ENCODE measurements at places on chromosomes 2 and 18. TPM values are rescaled to one million over a fixed set of nuclear protein-coding genes. Genes with fewer than 3 reads are reported as not detected.

- H3K4me1 ChIP-seq = no peaks in the 10 kb centered on the region
- H3K27ac ChIP-seq = no peak overlapping the region
- H3K36me3 ChIP-seq = no peaks in the 10 kb centered on the region
- DNase-seq = no peak
- H3K4me3 ChIP-seq = no peak overlapping the region
Measured at GRCh38 chr2:56444339-56444738, 260.5 kb downstream of the CCDC85A start.

TXNDC2 gene
- total RNA-seq = 0.17 TPM

DNA sequence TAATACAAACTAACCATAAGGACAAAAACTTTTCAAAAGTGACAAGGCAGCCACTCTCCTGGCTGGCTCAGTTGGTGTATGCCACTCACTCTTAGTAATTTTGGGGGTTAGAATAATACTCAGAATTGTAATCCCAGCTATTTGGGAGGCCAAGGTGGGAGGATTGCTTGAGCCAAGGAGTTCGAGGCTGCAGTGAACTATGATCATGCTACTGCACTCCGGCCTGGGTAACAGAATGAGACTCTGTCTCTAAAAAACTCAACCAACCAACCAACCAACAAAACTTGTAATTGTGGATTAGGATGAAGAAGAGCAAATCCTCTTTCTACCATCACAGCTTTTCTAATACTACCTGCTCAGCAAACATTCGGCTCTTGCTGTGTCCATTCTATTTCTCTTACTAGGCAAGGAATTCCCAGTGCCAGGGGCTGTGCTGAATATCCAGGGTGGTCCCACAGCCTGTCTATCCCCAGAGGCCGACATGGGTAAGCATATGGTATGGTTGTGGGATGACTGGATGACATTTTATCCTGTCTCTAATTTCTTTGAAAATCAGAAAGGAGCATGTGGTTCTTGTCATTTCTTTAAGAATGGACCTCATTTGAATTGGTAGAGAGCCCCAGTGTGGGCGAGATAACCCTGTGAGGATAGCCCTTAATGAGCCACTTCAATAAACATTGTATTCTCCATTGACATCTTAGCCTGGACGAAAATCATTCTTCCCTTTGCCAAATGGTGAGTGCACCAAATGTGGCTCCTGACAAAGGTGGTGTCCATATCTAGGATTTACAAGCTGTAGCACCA, 220.1 kb downstream of the MYCN start:
- H3K36me3 ChIP-seq = no peaks in the 10 kb centered on the region
- no peaks in the 10 kb centered on the region for H3K4me1 ChIP-seq
- no peaks in the 10 kb centered on the region for H3K27me3 ChIP-seq
- no peak overlapping the region for H3K27ac ChIP-seq
- no peak overlapping the region for H3K4me3 ChIP-seq

- H3K36me3 ChIP-seq = no peaks in the 10 kb centered on the region
- no peak overlapping the region for H3K4me3 ChIP-seq
- DNase-seq = no peak
- no peaks in the 10 kb centered on the region for H3K27me3 ChIP-seq
Measured at GRCh38 chr2:41896186-41896846, 151.5 kb upstream of the PKDCC start.

DNA sequence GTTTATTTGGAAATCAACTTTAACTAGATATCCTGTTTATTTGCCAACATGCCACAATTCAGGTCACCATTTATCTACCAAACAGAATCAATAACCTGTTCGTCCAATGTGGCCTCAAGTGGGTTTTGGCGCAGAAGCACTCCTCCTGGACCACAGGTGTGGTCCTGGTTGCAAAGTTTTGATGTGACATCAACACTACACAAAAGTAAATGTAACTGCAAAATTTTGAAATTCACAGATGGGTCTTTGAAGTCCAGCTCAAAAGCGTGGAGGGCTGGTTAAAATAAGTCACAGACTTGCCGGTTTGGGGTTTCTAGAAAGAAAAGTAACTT, 474 bp upstream of the GCA start:
- H3K27ac ChIP-seq = no peak overlapping the region
- H3K36me3 ChIP-seq = no peaks in the 10 kb centered on the region
- H3K4me1 ChIP-seq = peaks cover 5% of the 10 kb centered on the region
- no peak for DNase-seq

DNA sequence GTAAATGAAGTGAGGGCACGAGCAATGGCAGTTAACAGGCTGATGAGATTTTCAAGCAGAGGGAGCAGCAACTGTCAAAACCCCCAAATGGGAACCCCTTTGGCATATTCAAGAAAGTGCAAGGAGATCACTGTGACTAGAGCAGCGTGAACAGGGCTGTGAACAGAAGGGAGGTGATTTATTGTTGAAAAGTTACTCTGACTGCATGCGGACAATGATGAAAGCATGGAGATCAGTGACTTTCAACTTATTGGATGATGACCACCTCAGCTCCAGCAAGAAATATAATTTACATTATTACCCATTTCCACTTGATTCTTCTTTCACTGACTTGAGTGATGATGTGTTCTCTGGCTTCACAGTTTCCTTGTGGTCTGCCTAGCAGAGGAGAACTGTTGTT, 187.8 kb upstream of the BOD1L2 start:
- H3K27me3 ChIP-seq = no peaks in the 10 kb centered on the region
- H3K27ac ChIP-seq = no peak overlapping the region
- DNase-seq = no peak
- H3K4me1 ChIP-seq = no peaks in the 10 kb centered on the region

- H3K4me3 ChIP-seq = no peak overlapping the region
- H3K4me1 ChIP-seq = no peaks in the 10 kb centered on the region
- no peaks in the 10 kb centered on the region for H3K27me3 ChIP-seq
Measured at GRCh38 chr18:55672574-55673361, 84.8 kb upstream of the TCF4 start.

GRCh38 chr18:63476668-63477067, at the start of gene SERPINB5:
TSS of gene SERPINB5 (plus strand) at chr18:63476958. CDS start at chr18:63484429, 7,471 bp downstream.
- no peak within 1 kb of the TSS for H3K27ac ChIP-seq
- H3K36me3 ChIP-seq = no peaks in the 10 kb centered on the region
- no peaks in the 10 kb centered on the region for H3K4me1 ChIP-seq
- DNase-seq = no peak

GAD1 gene
- 17.2 TPM for total RNA-seq

MROH2A gene
- total RNA-seq = not detected

DNA sequence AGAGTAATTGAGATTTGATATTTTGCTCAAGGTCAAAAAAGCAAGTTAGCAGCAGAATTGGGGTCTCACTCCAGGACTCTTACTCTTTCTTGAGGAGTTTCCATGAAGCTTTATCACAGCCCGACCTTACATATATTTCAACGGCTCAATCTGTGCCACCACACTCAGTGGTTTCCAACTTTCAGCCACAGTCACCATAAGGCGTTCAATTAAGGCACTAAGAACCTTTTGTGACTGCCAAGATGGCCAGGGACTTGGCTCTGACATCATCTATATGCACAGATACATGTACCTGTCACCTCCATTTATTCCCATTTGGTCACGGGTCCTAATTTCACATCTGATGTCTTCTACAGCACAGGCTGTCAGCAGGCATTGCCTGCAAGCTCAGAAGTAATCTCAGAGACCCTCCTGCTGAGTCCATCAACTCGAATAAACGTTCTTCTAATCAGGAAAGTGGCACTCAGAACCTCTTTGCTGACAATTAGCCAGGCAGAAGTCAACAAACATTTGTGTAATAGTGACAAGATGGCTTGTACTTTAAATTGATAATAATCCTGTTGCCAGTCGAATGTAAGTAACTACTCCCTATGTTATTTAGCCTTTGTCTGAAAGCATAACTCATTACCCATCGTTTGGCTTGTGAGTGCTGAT, 16.1 kb downstream of the DYTN start:
- H3K36me3 ChIP-seq = no peaks in the 10 kb centered on the region
- no peaks in the 10 kb centered on the region for H3K4me1 ChIP-seq
- H3K27me3 ChIP-seq = no peaks in the 10 kb centered on the region
- H3K4me3 ChIP-seq = no peak overlapping the region
- no peak overlapping the region for H3K27ac ChIP-seq
- DNase-seq = no peak

DNA sequence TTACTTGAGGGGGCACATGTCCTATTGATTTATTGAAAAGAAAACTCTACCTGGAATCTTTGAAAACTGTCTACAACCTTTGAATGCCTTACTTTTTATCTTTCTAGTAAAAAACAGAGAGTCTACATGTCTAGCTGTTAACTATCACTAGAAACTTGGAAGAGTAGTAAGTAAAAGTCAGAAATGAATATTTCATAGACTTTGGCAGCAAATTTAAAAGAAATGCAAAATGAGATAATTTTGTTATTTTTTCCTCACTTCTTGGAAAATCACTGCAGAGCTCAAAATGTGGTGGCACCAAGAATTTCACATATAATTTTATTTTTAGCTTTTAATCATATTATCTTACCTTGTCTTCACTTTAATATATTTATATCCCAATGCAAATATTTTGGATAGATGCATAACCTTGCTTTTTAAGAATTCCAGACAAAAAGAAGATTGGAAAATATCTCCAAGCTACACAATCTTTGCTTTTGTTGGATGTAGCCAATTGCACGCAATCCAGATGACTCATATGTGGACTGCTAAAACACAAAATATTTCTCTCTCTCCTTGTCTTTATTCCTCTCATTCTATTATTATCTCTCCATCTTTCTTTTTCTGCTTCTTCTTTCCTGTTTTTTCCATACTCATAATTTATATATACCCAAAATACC, 92.2 kb upstream of the DSEL start:
- no peak overlapping the region for H3K4me3 ChIP-seq
- peak; percentile 65 for DNase-seq
- H3K4me1 ChIP-seq = no peaks in the 10 kb centered on the region
- H3K36me3 ChIP-seq = no peaks in the 10 kb centered on the region

GRCh38 chr2:174985614-174986013, 19.6 kb downstream of the CHN1 start:
- H3K27ac ChIP-seq = no peak overlapping the region
- H3K27me3 ChIP-seq = no peaks in the 10 kb centered on the region
- peak overlapping the region; percentile 21 for H3K4me3 ChIP-seq
- no peaks in the 10 kb centered on the region for H3K4me1 ChIP-seq

DNA sequence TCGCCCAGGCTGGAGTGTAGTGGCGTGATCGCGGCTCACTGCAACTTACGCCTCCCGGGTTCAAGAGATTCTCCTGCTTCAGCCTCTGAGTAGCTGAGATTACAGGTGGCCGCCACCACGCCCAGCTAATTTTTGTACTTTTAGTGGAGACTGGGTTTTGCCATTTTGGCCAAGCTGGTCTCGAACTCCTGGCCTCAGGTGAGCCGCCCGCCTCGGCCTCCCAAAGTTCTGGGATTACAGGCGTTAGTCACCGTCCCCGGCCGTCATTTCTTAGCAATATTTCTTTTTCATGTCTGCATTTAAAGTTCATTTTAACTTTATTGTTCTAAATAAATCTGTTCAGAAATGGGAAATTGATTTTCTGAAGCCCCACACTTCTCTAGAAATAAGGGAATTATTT, 597.3 kb upstream of the DDX18 start:
- no peak overlapping the region for H3K27ac ChIP-seq
- H3K4me3 ChIP-seq = no peak overlapping the region
- no peaks in the 10 kb centered on the region for H3K36me3 ChIP-seq
- no peak for DNase-seq
- H3K4me1 ChIP-seq = no peaks in the 10 kb centered on the region
- no peaks in the 10 kb centered on the region for H3K27me3 ChIP-seq

DNA sequence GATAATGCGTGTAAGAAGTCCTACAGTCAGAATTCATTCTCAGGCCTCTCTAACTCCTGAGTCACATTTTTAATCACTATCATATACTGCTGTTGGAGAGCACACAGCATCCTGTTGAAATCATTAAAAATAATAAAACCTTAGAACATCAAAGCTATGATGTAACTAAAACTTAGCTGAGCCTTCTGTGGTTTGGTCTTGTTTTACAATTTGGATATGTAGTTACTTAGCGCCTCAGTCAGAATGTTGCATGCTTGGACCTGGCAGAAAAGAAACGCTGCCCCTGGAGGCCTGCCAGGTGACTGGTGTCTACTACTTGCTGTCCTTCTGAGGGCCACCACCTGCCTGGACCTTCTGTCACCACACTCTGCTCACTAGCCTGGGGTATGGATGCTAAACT, 261.1 kb upstream of the RASGRP3 start:
- peaks cover 4% of the 10 kb centered on the region for H3K4me1 ChIP-seq
- no peaks in the 10 kb centered on the region for H3K36me3 ChIP-seq
- no peaks in the 10 kb centered on the region for H3K27me3 ChIP-seq
- no peak for DNase-seq

- no peaks in the 10 kb centered on the region for H3K27me3 ChIP-seq
- no peaks in the 10 kb centered on the region for H3K36me3 ChIP-seq
- no peak overlapping the region for H3K27ac ChIP-seq
- no peak overlapping the region for H3K4me3 ChIP-seq
- no peaks in the 10 kb centered on the region for H3K4me1 ChIP-seq
Measured at GRCh38 chr18:56910967-56911366, 235.9 kb upstream of the BOD1L2 start.

DNA sequence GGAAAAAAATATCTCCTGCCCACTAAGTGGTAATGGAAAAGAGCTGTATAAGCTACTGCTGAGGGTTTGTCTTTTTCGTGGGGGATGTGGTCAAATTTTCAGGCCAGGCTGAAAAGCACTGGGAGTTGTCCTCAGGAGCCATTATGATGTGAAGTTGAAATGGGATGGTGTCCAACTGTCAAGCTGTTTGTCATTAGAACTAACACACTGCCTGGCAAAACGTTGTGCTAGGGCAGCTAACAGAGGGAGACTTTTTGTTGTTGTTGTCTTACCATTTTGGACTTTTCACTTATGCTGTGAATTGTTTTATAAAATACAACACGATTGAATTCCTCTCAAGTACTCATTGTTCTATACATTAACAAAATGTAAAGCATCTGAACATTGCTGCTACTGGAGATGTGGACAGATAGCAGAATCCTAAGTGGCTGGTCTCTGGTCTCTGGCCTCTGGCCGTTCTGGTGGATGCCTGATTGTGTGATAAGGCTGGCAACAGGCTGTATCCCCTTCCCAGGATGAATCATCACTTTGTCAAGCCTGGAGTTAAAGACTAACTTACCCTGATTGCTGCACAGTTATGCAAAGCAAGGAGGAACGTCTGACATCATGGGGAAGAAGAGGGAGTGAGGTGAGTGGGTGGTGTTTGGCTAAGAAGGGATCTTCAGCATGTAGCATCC, 2.3 kb downstream of the MYO1B start:
- DNase-seq = no peak
- H3K4me1 ChIP-seq = peaks cover 10% of the 10 kb centered on the region
- H3K4me3 ChIP-seq = peak overlapping the region; percentile 2
- H3K27ac ChIP-seq = no peak overlapping the region
- H3K27me3 ChIP-seq = no peaks in the 10 kb centered on the region
- H3K36me3 ChIP-seq = no peaks in the 10 kb centered on the region

- no peaks in the 10 kb centered on the region for H3K27me3 ChIP-seq
- no peaks in the 10 kb centered on the region for H3K36me3 ChIP-seq
- DNase-seq = no peak
- no peak overlapping the region for H3K4me3 ChIP-seq
- H3K4me1 ChIP-seq = no peaks in the 10 kb centered on the region
Measured at GRCh38 chr18:51739044-51739666, 541.7 kb upstream of the MEX3C start.

SLC9A4 gene
- total RNA-seq = 0.06 TPM
